Right atrium auricular region (tissue), 2 donors: ENCODE measurements at places on chromosomes 2 and 18. TPM values are rescaled to one million over a fixed set of nuclear protein-coding genes. Genes with fewer than 3 reads are reported as not detected.

The CAPN13 gene
- total RNA-seq = not detected

The GAREM1 gene
- 13.6 TPM for total RNA-seq

DNA sequence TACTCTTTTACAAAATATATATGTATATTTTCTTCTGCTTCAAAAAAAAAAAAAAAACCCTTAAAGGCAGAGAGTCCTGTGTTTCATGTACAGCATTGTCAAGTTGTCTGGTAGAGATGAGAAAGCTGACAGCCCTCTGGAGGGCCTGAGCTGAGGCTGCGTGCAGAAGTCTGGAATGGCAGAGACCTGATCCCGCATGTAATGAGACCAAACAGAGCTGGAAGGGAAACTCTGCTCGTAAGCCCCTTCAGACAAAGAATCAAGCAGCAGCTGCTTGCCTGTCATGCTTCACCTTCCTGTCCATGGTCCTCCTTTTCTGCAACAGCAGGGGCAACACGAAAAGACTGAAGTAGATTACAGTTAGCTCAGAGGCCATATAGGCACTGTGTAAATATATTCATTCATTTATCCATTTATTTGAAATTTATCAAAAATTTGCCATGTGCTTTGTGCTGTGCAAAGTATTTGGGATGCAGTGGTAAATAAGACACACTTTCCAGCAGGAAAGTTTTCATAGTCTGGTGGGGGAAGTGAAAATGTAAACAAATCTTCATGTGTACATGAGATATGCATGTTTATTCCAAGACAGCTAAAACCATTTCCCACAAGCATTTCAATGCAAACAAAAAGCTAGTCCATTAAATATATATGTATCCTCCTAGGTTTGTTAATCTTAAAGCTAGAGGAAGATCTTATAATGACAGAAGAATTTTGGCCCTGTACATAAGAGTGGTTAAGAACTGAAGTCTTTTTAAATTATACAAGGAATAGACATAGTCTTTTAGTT, 912.7 kb downstream of the CPS1 start:
- DNase-seq = no peak

- peak; percentile 59 for DNase-seq
These were observed 41.4 kb upstream of the AKAIN1 start for GRCh38 chr18:5238371-5238976.

GRCh38 chr18:49193252-49193651, 242.5 kb upstream of the SMAD7 start:
- DNase-seq = no peak

DNA sequence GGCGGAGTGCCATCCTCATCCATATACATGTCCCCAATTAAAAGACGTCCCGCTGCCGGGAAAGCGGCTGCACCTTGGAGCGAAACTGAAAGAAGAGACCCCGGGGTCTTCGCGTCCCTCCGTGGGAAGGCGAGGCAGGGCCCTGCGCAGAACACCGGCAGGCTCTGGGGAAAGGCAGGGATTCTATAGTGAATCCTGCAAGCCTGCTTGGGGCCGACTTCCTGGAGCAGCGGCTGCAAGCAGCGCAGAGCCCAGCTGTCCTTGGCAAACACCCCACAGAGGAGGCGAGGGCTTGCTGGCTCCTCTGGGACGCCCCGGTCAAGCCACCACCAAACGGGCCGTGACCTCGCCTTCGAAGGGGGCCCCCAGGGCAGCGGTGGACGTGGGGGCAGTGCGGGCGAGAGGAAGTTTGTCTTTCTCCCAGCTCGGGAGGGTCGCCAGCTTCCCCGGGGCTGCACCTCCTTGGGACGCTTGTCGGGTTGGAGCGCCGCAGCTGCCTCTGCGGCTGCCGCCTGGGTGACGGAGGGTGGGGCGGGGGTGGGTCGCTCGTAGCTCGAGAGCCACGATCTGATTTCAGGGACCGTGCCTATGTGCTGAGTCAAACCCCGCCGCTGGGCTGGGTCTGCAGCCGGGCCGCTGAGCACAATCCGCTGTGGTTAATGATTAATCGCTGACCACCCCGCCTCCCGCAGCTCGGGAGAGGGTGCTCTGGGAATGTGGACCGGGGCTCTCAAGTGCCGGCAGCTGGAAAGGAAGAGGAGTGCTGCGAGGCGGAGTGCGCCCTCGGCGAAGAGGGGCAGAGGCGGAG, 486 bp upstream of the GPR39 start:
- peak; percentile 67 for DNase-seq

DNA sequence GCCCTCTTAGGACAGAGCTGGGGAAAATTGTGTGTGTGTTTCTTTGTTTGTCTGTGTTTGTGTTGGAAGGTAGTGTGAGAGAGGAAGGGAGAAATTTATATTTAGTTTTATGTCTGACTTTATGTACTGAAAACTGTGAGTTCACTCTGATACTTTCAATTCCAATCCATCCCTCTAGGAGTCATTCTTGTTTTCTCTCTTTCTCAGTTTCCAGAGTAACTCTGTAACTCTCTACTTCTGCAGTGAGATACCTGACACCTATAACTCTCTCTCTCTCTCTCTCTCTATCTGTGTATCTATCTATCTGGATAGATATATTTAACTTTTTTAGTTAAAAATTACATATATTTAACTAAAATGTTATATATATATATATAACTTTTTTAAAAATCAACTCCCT, 128.7 kb downstream of the UBR3 start:
- no peak for DNase-seq
